NCI-H526 treated with DMSO at 0.1 percent for 48 hours (cell line): ENCODE measurements at places on chromosomes 13 and 19.

- no peak for DNase-seq
Measured at GRCh38 chr13:26861941-26862340, 101.4 kb upstream of the GPR12 start.

- no peak for DNase-seq
Measured at GRCh38 chr19:577439-578392, 5.3 kb downstream of the BSG start.

DNA sequence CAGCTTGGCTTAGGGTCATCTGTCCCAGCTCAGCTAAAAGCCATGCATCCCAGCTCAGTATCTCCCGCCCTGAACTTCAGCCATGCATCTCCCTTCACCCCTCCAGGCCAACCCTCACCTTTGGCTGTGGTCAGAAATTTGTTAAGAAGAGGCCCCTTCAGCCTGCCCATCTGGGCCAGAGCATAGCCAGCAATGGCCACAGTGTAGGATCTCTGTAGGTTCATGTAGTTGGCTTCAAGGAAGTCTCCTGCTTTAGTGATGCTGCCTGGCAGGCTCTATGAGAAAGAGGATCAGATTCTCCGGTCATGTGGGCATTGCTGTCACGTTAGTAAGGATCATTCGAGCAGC is 16.6 kb upstream of the TNFSF14 start:
- no peak for DNase-seq

DNA sequence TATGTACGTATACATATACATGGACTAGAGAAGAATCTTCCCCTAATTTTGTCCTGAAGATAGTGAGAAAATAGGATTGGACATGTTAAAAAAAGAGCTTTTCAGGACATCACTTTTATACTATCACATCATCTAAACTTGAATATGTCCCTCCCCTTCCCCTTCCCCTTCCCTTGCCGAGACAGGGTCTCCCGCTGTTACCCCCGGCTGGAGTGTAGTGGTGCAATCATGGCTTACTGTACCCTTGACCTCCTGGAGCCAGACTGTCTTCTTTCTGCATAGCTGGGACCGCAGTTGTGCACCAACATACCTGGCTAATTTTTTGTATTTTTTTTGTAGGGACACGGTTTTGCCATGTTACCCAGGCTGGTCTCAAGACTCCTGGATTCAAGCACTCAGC is 6.6 kb downstream of the HNRNPM start:
- no peak for DNase-seq

- DNase-seq: no peak
Measured at GRCh38 chr19:15037586-15037985, 11.7 kb upstream of the CASP14 start.

DNA sequence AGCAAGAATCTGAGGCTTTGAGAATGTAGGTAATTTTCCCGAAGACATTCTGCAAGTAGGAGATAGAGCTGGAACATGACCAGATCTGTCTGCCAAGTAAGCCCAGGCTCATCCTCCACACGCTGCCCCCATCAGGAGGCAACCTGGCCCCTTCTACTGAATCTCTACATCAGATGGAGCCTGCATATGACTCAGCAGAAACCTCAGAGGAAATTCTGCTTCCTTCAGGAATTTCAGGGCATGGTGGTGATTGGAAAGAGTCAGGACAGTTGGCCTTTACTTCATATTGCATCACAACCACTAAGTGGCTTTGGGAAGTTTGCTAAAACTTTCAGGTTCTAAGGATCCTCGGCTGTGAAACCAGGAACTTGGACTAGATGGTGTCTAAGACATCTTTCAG is 85.2 kb downstream of the LRRC63 start:
- DNase-seq: no peak

DNA sequence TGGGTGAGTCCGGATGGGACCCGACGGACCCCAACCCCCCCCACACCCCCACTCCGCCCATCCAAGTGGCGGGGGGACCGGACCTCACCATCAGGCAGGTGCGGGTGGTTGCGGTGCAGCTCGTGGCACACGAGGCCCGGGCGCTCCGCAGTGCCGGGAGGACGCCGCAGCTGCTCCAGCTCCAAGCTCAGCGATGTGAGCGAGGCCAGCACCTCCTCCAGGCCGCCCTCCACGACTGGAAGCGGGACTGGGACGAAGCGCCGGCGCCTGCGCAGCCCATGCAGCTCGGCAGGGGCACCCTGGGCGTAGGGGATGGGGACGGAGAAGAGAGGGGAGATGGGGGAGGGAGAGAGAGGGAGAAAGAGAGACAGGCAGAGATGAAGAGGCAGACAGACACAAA is 30.1 kb upstream of the OLFM2 start:
- DNase-seq: no peak

GRCh38 chr13:106905380-106906162 is 337.6 kb upstream of the ARGLU1 start:
- no peak for DNase-seq

DNA sequence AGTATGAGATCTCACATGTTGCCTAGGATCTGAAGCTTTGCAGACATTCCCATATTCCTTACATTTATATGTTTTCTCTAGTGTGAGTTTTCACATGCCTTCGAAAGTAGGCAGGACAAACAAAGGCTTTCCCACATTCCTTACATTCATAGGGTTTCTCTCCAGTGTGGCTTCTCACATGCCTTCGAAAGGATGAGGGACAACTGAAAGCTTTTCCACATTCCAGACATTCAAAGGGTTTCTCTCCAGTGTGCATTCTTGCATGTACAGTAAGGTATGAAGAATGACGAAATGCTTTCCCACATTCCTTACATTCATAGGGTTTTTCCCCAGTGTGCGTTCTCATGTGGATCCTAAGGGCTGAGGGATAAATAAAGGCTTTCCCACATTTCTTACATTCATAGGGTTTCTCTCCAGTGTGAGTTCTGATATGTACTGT is 14.2 kb downstream of the ZNF699 start:
- no peak for DNase-seq

DNA sequence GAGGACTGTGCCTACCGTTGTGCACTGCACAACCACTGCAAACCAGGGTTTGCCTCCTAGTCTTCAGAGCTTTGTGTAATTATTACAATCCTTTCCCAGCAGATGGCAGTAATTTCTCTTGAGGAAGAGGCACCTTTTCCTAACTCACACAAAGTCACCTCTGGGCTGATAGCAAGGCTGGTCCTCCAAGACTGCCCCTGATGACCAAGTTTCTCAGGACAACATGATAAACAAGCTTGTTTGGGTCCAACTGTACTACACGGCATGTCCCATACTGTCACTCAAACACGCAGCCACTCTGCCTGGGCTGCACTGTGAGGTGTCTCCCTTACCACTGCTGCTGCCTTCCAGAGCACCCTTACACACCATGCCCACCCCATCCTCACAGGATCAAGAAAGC is 39.3 kb downstream of the RFXAP start:
- peak; percentile 80 for DNase-seq

GRCh38 chr13:104592127-104592526 is 1525.9 kb upstream of the SLC10A2 start:
- DNase-seq: no peak

DNA sequence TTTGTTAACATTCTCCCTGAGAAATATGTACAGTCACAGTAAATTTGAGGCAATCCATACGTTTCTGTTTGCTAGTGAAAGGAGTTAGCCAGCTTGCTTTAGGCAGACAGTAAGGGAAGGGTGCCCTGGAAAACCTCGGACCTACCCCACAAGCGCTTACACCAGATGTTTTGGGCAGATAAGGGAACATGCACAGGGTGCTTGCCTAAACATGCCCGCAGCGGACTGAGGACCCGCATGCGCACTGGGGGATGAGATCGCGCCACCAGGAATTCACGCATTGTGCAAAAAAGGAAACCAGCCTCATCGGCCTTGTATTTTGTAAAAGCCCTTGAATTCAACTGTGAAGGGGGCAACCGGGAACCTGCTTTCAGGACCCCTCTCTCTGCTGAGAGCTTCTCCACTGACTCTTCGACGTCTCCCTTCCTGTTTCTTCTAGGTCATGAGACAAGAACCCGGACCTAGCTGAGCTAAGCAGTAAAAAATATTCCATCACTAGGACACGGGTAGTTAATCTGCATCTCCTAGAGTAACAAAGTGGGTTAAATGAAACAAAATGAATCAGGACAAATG is 1399.2 kb upstream of the ATXN8OS start:
- no peak for DNase-seq

DNA sequence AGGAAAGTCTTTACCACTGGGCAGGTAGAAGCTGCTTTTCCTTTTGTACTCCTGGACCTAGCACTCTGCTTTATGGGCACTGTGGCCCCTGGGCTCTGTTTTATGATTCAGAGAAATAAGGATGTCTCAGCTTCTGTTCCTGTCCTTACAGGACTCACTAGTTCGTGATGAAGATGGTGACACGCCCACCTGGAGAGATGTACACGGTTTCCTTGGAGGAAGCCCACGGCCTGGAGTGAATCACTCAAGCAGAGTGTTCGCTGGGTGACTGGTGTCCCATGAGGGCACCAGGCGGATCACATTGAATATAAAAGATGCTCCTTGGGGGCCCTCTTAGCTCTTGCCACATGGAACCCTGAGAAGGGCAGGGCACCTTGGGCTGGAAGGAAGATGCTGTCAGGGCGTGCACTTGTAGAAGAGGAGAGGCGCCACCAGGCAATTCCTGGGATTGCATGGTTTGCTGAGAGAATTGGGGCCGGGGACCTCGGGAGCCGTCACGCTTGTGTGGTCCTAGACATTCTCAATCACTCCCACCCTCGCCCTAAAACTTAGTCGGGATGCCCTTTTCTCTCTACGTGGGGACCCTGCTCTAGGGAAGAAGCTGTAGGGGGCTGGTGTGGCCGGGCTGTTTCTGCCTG is 202.6 kb downstream of the TSHZ3 start:
- no peak for DNase-seq

DNA sequence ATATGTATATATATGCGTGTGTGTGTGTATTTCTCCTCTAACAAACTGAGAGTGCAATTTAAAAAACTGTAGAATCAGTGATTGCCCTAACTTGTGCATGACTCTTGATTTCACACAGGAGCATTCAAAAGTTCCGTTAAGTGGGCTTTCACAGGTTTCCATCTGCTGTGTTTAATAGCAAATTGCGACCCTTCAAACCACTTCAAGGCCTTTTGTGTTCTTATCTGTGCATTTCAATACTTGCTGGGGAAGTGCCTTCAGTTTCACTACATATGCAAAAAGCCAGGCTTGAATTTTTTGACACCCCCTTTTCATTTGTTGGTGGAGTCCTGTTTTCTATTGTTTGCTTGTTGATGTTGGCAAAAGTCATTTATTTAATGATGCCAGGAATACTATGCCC is 158.0 kb downstream of the TM9SF2 start:
- DNase-seq: no peak

- no peak for DNase-seq
Measured at GRCh38 chr19:8484331-8484894, 18.0 kb downstream of the PRAM1 start.

GRCh38 chr13:101654883-101655282 is 202.4 kb downstream of the ITGBL1 start:
- no peak for DNase-seq

GRCh38 chr13:19572280-19572679 is 10.9 kb upstream of the TPTE2 start:
- DNase-seq: no peak

DNA sequence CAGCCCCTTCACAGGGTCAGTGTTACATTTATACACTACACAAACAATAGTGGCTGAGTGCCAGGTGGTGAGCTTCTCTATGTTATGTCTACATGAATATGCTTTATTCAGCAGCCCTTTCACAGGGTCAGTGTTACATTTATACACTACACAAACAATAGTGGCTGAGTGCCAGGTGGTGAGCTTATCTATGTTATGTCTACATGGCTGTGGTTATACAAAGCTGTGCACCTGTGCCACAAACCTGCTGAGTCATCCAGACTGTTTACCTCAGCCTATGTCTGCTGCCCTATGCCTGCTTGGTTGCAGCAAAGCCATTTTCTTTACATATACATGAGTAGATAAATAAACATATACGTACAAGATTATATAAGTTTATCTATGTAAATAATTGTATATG is 76.5 kb downstream of the ZNF726 start:
- peak; percentile 35 for DNase-seq

- DNase-seq: no peak
Measured at GRCh38 chr13:95019886-95020285, 281.4 kb downstream of the ABCC4 start.

DNA sequence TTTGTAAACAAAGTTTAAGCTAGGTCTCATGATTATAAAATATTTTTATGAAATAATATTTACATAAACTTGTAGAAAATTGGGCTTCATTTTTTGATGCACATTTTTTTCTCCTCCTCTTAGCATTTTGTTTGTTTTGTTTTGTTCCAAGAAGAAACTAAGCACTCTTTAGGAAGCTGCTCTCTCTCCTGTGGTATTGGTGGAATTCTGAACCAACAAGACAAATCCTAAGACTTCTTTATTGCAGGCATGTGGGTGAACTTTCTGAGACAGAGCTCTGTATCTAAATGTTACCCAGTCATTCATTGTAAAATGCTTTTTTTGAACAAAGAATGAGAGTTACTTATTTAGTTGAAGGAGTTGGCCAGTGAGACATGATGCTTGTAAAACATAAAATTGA is 39.3 kb downstream of the LMO7 start:
- DNase-seq: no peak

GRCh38 chr13:40095695-40096356 is 440.4 kb downstream of the COG6 start:
- no peak for DNase-seq

GRCh38 chr13:113410472-113411201 is 42.7 kb downstream of the ADPRHL1 start:
- DNase-seq: no peak

DNA sequence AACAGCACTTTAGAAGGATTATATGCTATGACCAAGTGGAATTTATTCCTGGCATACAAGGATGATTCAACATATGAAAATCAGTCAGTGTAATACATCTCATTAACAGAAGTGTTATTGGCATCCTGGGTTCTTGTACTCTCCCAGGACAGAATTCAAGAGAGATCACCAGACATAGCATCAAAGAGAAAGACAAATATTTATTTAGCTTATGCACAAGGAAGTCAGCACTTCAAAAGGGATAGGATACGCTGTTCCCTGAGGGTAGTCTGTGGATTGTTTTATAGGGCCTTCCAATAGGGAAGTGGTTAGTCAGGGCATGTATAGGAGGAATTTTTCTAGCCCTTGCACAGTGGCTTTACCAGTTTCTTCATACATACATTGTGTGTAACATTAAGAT is 1238.0 kb downstream of the PCDH17 start:
- peak; percentile 9 for DNase-seq

GRCh38 chr13:106186366-106187030 is 349.0 kb downstream of the EFNB2 start:
- DNase-seq: no peak

DNA sequence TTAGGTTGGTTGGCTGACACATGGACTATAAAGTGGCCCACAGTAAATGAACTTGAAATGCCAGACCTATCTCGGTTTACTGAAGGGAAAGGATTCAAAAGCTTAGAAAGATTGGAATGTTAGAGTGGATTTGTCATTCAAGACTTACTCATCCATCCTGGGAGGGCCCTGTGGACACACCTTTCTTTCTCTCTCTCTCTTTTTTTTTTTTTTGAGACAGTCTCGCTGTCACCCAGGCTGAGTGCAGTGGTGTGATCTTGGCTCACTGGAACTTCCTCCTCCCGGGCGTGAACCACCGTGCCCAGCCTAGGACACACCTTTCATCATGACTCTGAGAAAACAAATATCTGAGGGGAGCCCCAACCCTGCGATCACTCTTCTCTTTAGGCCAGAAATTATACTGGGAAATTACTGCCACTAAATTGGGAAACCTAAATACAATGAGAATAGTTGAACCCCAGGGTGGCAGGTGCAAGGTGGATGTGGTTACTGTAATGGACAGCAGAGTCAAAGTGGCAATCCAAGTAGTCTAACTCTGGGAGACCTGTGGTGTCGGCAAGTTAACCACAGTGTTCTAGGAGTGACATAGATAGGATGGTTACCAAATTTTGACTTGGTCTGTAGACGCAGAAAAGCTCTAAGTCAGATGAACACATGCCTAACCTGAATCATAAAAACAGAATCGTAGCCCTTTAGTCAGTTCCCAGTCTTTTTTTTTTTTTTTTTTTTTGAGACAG is 47.1 kb upstream of the ZMYM5 start:
- no peak for DNase-seq
